ENCODE measurements at places on chromosomes 6 and 20.

DNA sequence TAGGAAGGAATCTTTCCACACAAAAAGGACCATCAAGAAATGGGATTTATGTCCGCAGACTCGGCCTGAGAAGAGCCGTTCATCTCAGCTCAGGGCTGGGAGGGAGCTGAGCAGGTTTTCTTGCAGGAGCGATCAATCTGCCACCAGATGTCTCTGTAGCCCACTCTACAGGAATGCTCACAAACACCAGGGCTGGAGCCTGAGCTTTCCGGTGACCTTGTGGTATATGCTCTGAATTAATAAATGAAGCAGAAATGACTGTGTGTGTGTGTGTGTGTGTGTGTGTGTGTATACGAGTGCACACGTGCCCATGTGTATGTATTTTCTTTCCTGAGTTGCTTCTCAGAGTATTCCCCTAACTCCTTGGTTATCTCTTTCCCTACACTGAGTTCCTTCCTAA lies 12.0 kb downstream of the CD83 start:
- DNase-seq = no peak

- no peak for DNase-seq
Observed at GRCh38 chr20:13035399-13036152, 26.8 kb downstream of the SPTLC3 start.

GRCh38 chr20:35145141-35145564 lies 2.0 kb downstream of the EDEM2 start:
- peak; percentile 68 for DNase-seq

DNA sequence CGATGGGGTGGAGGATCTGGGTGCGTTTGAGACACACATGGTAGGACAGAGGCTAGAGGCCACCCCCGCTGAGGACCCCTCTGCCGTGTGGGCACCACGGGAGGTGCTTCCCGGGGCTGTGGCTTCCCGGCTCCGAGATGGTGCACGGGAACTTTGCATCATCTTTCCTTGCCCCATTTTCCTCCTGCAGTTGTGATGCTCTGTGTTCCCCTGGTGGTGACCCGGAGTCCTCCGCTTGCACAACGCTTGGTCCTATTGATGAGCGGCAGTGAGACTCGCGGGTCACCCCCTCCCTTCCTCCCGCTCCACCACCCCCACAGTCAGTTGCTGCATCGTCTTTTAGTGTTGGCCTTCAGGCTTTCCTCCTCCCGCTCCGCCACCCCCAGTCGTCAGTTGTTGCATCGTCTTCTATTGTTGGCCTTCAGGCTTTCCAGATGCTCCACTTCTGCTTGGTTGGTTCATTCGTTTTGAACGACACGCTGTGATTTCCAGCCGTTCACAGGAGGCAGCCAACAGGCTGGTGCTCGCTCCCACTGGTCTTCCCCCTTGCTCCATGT lies 37.3 kb downstream of the PYGB start:
- no peak for DNase-seq

GRCh38 chr6:162817196-162817595 lies 89.4 kb downstream of the PACRG start:
- DNase-seq = no peak

GRCh38 chr6:37565267-37566110 lies 65.8 kb upstream of the CCDC167 start:
- no peak for DNase-seq

GRCh38 chr20:11130554-11131166 lies 456.9 kb upstream of the JAG1 start:
- DNase-seq = no peak

GRCh38 chr20:39190666-39191570 lies 228.8 kb downstream of the DHX35 start:
- no peak for DNase-seq

GRCh38 chr20:23641936-23642751 lies 4.4 kb upstream of the CST3 start:
- DNase-seq = no peak

- peak; percentile 4 for DNase-seq
Observed at GRCh38 chr6:46491201-46491627, at the start of gene RCAN2. TSS of gene RCAN2 (minus strand) at chr6:46491449.

DNA sequence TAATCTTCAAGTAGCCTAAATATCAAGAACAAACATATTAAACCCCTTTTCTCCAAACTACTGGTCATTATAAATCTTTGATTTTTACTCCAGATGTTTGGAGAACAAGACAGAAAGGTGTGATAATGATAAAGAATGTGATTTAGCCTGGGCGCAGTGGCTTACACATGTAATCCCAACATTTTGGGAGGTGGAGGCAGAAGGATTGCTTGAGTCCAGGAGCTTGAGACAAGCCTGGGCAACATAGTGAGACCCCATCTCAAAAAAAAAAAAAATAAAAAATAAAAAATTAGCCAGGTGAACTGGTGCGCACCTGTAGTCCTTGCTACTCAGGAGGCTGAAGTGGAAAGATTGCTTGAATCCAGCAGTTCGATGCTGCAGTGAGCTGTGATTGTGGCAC lies 35.1 kb upstream of the FUCA2 start:
- no peak for DNase-seq

GRCh38 chr20:44959638-44960102 lies 527 bp downstream of the TOMM34 start:
- peak; percentile 59 for DNase-seq

DNA sequence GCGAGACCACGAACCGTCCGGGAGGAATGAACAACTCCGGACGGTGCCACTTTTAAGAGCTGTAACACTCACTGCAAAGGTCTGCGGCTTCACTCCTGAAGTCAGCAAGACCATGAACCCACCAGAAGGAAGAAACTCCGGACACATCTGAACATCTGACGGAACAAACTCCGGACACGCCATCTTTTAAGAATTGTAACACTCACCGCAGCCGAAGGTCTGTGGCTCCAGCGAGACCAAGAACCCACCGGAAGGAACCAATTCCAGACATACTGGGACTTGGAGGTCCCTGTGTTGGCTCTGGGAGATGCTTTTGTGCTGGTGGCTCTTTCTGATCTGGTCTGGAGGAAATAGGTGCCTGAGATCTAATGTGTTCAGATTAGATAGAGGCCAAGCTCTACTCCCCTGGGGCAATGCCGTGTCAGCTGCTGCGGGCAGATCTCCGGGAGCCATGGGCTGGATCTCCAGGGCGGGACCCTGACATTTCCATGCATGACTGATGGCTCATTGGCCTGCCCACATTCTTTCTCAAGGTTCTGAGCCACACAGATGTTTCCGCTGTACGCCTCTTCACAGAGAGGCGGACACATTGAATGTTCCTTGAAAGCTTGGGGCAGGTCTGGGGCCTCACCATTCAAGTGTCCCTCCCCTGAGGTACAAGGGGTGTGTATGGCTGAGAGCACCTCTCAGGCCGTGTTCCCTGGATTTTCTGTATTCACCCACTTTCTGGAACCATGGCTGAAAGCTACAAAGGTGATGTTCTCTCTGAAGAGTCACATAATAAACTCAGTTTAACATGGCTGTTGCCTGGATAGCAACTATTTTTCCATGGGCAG lies 29.3 kb downstream of the GMPR start:
- no peak for DNase-seq

GRCh38 chr6:74357321-74357720 lies 661.3 kb downstream of the CD109 start:
- DNase-seq = no peak

GRCh38 chr6:131657630-131658111 lies 20.6 kb downstream of the ENPP3 start:
- no peak for DNase-seq

DNA sequence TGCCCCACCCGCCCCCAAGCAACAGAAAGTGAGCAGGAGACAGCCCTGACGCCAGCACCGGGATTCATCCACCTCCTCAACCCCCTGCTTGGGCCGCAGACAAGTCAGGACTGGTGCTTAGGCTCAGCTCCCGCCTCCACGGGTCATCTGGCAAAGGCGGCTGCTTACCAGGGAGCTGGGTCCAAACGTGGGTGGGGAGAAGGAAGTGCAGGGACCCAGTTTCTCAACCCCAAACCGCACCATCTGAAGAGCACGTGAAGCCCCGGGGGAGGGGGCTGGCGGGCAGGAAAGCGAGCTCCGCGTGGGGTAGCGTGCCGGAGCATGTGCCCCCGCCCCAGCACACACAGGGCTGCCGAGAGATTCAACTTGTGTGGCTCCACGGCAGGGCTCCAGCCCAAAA lies 87.2 kb downstream of the BMP7 start:
- DNase-seq = no peak

DNA sequence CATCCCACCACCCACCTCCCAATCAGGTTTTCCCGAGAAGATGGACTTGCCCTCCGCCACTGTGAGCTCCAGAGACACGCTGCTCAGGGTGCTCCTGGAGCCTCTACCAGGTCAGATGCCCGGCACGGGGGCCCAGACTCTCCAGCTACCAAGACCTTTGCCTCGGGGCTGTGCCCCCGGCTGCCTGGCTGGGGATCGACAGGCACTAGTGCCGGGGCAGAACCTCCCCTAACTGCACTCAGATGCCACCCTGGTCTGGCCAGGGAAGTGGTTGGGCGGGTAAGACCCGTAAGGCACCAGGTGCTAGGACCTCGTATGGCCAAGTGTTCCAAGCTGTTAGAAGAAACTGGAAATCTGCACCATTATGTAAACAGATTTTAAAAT lies 100.7 kb downstream of the ASXL1 start:
- no peak for DNase-seq
